ENCODE measurements at places on chromosomes 3 and 15.

DNA sequence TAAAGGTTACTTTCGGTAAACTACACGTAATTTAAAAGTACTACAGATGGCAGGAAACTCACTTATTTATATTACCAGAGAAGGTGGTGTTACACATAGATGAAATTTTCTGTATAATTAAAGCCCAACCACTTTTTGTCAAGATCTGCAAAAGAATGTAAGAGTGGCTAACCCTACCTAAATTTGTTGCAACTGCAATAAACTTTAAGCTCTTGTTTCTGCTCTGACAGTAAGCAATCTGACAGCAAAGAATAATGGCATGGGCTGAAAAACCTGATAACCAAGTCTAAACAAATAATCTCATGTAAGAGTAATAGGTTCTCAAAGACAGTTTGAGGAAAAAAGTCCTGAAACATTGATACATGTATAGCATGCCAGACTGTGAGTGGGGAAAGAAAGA lies 897.3 kb downstream of the TUSC7 start:
- DNase-seq = no peak

DNA sequence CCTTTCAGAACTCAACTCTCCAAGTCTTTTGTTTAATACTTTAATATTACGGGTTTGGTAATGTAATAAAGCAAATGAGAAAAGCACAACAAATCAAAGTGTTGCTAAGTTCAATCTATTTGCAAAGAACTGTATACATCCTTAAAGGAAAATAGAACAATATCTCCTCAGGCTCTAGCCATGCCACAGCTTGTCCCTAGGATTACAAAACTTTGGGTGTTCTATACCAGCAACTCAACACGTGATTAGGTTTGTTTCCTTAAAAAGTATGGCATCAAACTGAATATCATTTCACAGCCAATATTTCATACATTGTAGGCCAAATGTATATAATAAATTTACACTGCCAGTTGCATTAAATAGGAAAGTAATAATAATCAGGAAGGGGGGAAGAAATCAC lies 418.6 kb upstream of the MDFIC2 start:
- no peak for DNase-seq

DNA sequence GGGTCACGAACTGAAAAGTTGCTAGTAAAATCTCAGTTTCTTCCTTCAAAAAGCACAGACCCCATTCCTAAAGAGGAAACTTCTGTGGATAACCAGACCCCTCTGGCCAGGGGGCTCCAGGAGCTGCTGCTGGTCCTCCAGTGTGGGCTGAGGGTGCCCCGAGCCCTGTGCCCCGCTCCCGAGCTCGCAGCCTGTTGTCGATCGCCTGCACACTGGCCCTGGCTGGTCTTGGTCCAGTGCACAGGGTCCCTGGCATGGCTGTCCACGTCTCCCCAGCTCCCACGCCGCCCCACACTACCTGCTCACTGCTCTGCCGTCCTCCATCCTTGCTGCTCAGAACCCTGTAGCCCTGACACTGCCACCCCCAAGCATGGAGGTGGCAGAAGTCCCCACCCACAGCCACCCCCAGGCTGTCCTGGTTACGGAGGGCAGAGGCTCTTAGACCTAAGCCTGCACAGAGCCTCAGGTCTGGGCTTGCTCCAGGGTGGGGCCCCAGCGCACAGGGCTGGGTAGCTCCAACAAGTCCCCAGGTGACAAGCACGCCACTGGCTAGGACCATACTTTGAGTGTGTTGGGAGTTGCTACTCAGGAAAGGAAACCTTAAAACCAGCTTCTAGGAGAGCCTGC lies 87.0 kb downstream of the PLXNA1 start:
- no peak for DNase-seq

GRCh38 chr3:12780751-12781150 lies 15.7 kb upstream of the CAND2 start:
- no peak for DNase-seq

DNA sequence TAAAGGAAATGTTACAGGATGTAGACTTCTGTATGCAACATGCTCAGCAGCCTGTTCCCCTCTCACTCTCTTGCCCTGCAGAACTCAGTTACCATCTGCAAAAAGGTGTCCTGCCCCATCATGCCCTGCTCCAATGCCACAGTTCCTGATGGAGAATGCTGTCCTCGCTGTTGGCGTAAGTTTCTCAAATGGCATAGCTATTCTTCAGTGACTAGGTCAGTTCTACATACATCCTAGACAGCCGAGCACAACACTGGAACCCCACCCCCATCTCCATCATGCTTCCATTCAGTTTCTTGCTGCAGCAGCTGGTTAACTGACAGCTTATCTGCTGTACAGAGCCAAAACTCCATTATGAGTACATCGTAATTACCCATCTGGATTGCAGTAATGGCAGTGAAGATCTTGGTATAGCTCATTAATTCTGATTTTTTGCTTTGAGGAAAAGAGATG lies 4.5 kb downstream of the THBS1 start:
- no peak for DNase-seq

- no peak for DNase-seq
These were observed 16.0 kb downstream of the TNK2 start for GRCh38 chr3:195892105-195893043.

DNA sequence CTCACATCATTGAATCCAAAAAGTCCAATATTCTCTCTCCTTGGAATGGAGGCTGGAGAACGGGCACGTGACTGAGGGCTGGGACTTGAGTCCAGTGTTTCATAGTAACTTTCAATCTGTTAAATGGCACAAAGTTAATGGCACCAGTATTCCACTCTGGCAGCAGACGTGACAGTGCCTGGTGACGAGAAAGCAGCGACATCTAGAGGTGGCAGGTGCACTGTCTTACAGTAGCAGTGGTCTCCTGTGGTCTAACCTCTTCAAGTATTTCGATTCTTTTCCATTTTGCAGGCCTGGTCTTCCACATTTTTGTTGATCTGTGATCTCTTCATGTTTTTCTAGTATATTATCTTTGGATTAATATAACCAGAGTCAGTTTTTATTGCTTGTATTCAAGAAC lies 107.1 kb downstream of the OXSM start:
- DNase-seq = peak; percentile 63

- no peak for DNase-seq
These were observed 167.5 kb downstream of the ADAMTS9 start for GRCh38 chr3:64520334-64520733.

DNA sequence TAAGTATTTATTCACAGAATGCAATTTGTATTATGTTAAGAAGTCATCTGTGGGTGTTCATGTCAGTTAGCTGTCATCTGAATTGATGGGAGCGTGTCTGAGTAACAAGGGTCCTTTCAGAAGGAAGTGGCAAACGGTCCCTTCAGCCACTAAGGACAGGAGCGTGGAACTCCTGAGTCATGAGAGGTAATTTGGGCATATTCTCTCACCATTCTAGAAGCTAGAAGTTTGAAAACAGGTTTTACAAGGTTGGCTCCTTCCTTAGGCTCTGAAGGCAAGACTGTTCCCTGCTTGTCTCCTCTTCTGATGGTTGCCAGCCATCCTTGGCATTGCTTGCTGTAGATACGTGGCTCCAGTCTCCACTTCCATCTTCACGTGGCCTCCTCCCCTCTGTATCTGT lies 19.7 kb downstream of the ABHD2 start:
- no peak for DNase-seq

Data from OCI-M1 (cell line).